ENCODE measurements at places on chromosomes 5 and 9.
A peak's percentile ranks its signal among the peaks of the same experiment; 100 is the strongest.

DNA sequence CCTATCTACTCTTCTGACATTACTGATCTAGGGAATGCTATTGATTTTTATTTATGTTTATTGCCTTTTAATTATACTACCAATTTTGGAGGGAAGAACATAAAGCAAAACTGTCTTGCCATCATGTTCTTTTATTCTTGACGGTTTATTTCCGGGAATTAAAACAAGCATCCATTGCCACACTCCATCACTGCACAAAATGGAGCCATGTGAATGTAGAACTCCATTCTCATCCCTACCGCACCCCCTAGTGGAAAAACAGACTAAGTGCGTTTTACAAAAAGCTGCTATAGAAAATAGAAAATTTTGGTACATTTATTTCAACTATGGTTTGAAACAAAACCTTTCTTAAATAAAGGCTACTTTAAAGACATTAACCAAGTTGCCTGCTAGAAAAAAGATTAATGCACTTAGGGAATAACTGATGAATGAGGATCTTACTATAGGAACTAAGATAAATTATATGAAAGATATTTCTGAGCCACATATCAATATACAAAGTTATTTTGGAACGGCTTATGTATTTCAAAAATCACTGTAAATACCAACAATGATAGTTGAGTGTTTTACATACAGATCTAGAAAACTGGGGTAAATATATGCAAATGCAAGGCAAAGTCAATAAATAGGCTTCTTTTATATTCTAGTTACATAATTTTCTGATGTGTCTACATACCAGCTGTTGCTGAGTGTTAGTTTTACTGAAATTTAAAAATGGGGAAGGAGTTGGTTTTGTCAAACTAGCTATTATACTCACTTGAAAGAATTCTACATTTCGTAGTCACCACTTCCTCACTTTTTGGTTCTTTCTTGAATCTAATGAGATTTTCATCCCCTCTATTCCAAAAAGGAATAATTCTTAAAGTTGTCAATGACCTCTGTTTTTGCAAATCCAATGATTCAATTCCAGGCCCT lies 26.5 kb downstream of the OXCT1 start:
- no peak for DNase-seq

DNA sequence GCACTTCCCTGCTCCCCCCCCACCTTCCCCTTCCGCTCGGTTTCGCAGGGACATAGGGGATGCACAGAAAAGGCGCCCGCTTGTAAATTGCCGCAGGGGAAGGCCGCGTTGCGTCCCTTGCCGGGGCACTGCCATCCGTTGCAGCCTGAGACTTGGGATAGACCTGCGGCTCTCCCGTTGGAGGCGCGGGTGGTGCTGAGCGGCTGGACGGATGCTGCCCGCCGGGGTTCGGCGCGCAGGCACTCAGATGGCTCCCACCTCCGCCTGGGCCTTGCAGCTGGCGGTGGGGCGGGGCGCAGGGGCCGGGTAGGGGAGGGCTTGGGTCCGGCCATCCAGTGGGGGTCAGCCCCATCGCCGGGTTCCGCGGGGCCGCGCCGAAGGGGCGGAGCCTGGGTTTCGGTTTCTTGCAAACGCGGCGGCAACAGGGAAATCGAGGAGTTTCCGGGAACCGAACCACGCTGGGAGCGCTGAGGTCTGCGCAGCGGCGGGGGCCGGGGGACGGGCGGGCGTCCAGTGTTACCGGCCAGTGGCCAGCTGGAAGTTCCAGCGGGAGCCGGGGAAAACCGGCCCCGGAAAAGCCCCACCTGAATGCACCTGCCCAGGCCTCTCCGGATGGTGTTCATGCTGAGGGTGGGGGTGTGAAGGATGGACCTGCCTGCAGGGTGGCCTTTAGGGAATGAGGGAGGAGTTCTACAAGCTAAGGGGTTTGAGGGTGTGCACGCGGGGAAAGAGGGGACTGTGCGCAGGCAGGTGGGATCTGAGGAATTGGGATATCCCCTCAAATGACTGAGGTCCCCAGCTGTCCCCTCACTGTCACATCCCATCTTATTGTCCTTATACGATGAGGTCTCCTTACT lies 6.3 kb upstream of the IRF1 start:
- peak; percentile 33 for DNase-seq

DNA sequence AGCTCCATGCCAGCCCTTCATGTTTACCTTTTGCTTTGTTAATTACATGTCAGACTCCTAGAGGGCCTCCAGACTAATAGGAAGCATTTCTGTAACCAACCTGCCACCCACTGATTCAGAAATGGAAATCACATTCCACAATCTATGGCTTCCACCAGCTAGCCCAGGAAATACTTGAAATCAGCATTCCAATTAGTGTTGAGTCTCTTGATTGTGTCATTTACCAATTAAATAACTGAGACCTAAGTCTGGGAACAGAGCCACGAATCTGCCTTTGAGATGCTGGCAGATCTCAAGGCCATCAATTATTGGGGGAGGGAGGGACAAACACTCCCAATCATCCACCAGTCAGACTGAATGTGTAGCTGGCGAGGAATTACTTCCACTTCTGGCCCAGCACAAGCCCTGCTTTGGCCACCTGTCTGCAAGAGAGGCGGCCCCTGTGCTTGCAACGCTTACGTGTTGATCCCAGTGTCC lies 27.4 kb upstream of the SAP30L start:
- DNase-seq: no peak

DNA sequence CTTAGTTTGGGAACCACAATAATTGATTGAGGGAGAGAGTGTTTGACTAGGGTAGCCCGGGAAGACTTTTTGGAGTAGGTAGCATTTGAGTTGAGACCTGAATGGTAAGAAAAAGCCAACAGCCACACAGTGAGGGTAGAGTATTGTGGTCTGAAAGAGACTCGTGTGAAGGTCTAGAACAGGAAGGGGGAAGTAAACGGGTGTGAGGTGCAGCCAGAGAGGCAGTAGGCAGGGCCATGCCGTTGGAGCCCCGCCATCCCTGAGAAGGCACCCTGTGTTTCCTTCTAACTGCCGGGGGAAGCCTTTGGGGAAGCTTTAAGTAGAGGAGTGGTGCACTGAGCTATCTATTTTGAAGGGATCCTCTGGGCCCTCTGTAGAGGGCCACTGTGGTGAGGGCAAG lies 3.5 kb upstream of the F2RL2 start:
- DNase-seq: peak; percentile 56

DNA sequence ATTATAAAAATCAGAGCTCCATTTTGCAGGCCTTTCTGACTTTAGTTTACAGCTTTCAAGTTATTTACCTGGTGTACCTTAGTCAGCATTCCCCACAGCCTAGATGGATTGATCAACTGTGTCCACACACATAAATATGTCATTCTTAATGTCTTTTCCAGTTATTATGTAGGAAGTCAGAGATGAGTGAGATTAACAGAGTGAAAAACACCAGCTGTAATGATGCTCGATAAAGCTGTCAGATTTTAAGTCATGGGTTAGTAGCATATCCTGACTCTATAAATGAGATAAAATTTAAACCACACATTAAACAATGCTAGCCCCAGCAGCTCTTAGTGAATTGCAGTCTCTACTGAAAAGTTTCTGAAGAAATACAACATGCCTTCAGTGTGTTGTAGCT lies 48.9 kb downstream of the NUDT12 start:
- no peak for DNase-seq

DNA sequence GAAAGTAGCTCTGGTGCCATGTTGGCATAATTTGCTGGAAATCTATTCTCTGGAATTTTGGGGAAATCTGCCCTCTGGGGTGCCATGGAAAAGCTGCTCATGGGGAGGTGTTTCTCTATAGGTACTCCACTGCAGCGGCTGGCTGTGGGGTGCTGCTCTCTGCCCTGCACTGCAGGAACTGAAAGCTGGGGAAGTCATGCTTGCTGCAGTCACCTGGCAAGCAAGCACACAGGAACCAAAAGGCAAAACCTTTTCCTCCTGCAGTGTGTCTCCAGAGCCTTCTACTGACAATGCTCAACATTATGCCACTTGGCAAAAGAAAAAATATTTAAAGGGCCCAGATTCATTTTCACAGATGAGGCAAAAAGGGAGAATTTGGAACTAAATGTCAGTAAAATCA lies 25.8 kb upstream of the CARNMT1 start:
- DNase-seq: no peak

DNA sequence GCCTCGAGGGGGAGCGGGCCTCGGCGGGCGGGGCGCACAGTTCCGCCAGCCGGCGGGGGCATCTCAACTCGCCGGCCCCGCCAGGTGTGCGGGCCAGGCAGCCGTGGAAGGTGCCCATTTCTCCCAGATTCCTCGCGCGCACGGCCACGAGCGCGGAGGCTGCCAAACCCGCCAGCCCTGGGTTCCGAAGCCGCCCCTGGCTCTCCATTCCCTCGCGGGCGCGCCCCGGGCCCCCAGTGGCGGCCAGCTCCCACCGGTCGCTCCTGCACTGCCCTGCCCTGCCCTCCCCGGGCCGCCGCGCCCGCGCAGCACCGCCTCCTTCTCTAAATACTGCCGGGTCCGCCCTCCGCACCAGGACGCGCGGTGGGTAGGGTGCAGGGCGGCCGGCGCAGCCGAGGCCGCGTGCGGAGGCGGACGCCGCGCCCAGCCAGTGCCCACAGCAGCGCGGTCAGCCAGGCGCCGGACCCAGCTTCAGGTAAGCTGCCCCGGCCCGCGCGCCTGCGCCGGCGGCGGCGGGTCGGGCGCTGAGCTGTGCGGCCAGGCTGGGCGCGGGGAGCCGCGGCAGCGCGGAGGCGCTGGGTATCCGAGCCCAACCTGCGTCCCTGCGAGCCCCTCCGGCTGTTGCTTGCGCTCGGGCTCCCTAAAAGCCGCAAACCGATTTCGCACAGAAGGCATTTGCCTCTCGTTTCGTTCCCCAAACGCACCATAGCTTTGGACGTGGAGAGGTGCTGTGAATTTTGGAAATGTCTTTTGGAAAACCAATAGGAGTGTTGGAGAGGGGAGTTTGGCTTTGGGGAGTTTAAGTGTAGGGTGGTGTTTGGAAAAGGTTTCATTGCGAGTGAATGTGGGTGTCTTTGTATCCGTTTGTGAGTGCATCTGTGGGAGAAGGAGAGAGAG lies at the start of gene TMEM171:
TSS of gene TMEM171 (plus strand) at position 354 of the 897 bp plus-strand sequence. CDS start 2,799 bp downstream, outside the sequence.
- DNase-seq: no peak

- DNase-seq: no peak
These were observed 371.6 kb downstream of the PIK3R1 start for GRCh38 chr5:68587171-68587570.

GRCh38 chr5:119131530-119132304 lies 60.8 kb downstream of the DMXL1 start:
- no peak for DNase-seq

DNA sequence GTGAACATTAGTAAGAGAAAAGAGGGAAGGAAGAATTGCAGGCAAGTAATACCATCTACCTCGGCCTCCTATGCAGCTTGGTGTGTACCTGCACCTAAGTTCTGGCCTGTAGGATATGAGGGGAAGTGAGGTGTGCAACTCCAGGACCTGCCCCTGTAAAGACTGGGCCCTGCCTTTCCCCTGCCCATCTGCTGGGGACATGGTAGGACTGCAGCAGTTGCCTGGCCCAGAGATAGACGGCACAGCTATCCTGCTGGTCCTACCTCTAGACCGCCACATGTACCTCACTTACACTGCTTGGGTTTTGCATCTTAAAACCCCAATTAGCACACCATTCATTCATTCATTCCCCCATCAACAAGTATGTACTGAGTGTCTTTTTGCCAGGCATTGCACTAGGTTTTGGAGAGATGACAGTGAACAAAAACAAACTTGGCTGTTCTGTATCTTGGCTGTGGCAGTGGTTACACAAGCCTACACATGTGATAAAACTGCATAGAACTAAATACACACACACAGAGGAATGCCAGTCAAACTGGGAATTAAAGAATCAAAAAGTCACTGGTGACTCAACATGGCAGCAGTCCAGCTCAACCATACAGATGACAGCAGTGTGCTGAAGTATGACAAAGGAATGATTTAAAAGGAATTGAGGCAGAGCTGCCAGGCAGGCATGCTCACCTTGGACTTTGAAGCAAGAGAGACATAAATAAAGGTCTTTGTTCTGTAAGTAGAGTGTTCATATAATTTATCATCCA lies 23.3 kb upstream of the MGAT1 start:
- DNase-seq: no peak

GRCh38 chr9:83166372-83166771 lies 103.4 kb upstream of the RASEF start:
- no peak for DNase-seq

DNA sequence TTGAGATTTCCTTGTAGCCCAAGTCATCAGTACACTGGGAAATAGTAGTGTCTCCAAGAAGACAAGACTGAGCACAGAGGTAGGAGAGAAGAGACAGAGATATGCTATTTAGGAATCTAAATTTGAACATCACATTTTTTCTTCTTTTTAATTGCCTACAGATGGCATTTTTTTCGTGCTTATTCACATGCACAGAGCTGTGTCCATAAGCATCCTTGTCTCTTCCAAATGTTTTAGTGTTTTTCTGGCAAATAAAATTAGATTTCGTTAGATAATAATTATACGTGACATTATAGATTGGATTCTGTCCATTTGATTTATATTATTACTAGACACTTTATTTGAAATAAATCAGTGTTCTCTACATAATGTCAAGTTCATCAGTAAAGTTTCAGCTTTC lies 80.9 kb downstream of the PRR16 start:
- no peak for DNase-seq

DNA sequence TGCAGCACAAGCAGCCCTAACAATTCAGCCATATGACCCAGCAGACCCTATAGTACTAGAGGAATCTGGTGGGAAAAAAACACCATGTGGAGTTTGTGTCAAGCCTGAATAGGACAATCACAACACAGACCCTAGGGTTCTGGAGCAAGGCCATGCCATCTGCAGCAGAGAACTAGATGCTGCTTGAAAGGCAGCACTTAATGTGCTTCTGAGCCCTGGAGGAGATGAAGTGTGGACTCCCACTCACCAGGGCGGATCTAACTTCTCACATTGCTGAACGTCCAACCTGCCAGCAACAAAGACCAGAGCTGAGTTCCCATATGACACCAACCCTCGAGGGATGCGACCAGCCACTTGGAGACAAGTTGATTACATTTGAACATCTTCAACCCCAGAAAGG lies 43.2 kb downstream of the GABBR2 start:
- no peak for DNase-seq

DNA sequence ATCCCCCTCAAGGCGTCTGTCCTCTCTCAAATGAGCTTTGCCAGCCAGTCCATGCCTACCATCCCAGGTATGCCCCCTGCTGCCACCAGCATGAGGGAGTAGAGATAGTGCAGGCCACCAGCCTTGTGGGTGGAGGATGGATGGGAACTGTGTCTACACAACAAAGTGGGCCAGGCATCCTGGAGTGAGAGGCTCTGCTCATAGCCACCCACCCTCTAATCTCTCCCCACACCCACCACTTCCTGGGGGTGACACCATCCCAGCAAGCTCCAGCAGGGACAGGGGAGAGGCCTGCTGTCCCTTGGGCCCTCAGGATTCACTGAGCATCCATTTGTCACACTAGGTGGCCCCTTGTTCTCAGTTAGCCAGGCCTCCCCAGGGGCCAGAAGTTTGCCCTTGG lies 25.5 kb upstream of the FOXI1 start:
- no peak for DNase-seq

Measured in GDM1 (cell line).